ENCODE measurements at places on chromosomes 2 and 18.

DNA sequence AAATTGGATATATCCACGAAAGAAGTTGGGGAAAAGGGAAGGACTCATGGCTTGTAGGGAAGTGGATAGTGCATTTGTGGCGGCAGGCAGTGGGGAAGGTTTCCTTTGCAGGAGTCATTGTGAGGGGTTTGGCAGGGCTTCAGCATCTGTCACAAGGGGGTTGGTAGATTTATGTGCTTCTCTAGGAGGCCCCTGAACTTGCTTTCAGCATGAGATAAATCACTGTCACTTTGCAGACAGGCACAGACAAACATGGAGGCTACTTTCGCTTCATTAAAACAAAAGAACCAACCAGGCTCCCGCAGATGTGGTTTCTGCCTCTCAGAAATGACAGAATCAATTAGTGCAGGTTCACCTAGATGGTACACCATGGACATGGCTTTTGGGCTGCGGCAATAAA, 340.7 kb downstream of the TGIF1 start:
- no peak for DNase-seq

GRCh38 chr2:17070711-17071110, 405.1 kb upstream of the CYRIA start:
- no peak for DNase-seq

DNA sequence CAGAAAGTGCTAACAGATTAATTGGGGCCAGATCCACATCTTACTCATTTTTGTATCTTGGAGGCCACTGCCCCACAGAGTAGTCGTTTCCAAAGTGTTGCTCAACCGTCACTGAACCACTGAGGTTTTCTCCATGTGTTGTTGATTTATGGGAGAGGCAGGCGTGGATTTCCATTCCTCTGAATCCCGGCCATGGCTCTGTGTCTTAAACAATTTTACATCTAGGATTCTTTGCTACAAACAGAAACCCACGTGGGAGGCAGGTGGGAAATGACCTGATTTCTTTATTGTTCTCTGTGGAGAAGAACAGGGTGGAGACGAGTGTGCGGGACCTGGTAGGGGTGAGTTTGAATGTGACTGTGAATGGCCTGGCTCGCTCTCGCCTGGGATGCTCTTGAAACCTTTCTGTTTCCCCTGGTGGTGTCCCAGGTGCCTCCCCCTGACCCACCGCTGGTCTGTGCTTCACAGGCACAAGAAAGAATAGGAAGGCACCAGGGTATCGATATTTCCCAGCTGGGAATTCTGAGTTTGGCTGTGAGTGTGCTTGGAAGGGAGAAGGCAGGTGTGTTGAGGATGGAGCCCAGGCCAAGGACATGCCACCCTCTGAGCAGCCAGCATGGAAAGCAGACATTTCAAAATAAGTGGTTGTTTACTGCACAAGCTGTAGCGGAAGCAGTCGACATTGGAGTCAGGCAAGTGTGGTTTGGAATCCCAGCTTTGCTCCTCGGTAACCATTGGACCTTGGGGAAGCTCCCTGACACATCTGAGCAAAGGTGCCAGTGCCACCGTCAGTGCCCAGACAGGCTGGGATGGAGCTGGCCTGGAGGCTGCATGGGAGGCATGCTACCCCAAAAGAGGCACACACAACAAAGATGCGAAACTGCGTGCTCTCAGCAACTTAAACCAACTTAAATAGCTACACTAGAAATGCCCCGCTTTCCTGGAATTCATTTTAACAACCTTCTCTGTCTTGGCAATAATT, 50.0 kb downstream of the LPIN1 start:
- no peak for DNase-seq

- DNase-seq, result peak; percentile 23
Measured at GRCh38 chr2:127695491-127696472, 5.5 kb upstream of the SFT2D3 start.

Data from activated CD4-positive, CD25-positive, alpha-beta regulatory T cell treated with anti-CD3 and anti-CD28 coated beads, Interleukin-2, amount 50 U/mL, for 16 hours (primary cell).